Motor neuron (in vitro differentiated cells): ENCODE measurements at places on chromosomes 2 and 18. TPM values are rescaled to one million over a fixed set of nuclear protein-coding genes. Genes with fewer than 3 reads are reported as not detected.

The CD207 gene
- 0.21 and 0.89 TPM in 2 replicates for total RNA-seq

The PUM2 gene
- 41.7 and 48.1 TPM in 2 replicates for total RNA-seq

The LIMS4 gene
- total RNA-seq = 4.0 and 4.1 TPM in 2 replicates

The SF3B1 gene
- 216 and 217 TPM in 2 replicates for total RNA-seq

The GPD2 gene
- 32.6 and 42.8 TPM in 2 replicates for total RNA-seq

The GLS gene
- total RNA-seq = 49.8 and 59.4 TPM in 2 replicates

The XDH gene
- 0.16 and 0.69 TPM in 2 replicates for total RNA-seq

The EPB41L3 gene
- total RNA-seq = 99.9 and 145 TPM in 2 replicates

The CCDC178 gene
- total RNA-seq = 0.11 TPM in 1 of 2 replicates, not detected in the other

The CYS1 gene
- 0.23 and 0.35 TPM in 2 replicates for total RNA-seq

The PAIP2B gene
- total RNA-seq = 10.6 and 11.0 TPM in 2 replicates

The IL1F10 gene
- total RNA-seq = 0.24 TPM in 1 of 2 replicates, not detected in the other

The LHCGR gene
- total RNA-seq = 0.78 and 1.9 TPM in 2 replicates

The HOXD12 gene
- not detected in 2 replicates for total RNA-seq

The RAB6D gene
- total RNA-seq = 0.87 and 1.4 TPM in 2 replicates

The REG1B gene
- not detected in 2 replicates for total RNA-seq

The LIPG gene
- 14.4 and 16.1 TPM in 2 replicates for total RNA-seq

The POTEF gene
- 0.15 and 0.43 TPM in 2 replicates for total RNA-seq

The IL36B gene
- not detected in 2 replicates for total RNA-seq

The IER3IP1 gene
- 17.1 and 19.0 TPM in 2 replicates for total RNA-seq

The VRK2 gene
- 26.6 and 29.1 TPM in 2 replicates for total RNA-seq

The KIAA1328 gene
- 7.3 and 9.8 TPM in 2 replicates for total RNA-seq

The HAAO gene
- total RNA-seq = 0.88 TPM in 1 of 2 replicates, not detected in the other

The CCDC74B gene
- total RNA-seq = 1.3 and 1.8 TPM in 2 replicates

The ANTXR1 gene
- total RNA-seq = 123 and 127 TPM in 2 replicates

The MAP3K19 gene
- 0.33 and 1.1 TPM in 2 replicates for total RNA-seq

The HOXD8 gene
- 35.4 and 37.8 TPM in 2 replicates for total RNA-seq

The PCARE gene
- total RNA-seq = 0.15 and 0.16 TPM in 2 replicates

The DPP10 gene
- total RNA-seq = 11.2 and 13.4 TPM in 2 replicates

The GPR45 gene
- total RNA-seq = 1.7 TPM in 1 of 2 replicates, not detected in the other

The CYP26B1 gene
- 1.7 and 3.9 TPM in 2 replicates for total RNA-seq
